ENCODE measurements at places on chromosomes 16 and 17. TPM values are rescaled to one million over a fixed set of nuclear protein-coding genes. Genes with fewer than 3 reads are reported as not detected.

DNA sequence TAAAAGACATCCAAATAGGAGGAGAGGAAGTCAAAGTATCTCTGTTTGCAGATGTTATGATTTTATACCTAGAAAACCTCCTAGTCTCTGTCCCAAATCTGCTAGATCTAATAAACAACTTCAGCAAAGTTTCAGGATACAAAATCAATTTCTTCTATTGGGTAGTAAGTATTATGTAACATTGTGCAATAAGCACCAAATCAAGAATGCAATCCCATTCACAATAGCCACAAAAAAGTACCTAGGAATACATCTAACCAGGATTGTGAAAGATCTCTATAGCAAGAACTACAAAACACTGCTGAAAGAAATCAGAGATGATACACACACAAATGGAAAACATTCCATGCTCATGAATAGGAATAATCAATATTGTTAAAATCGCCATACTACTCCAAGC lies 13.0 kb downstream of the NLRP1 start:
- H3K4me3 ChIP-seq, result no peak overlapping the region
- no peaks in the 10 kb centered on the region for H3K4me1 ChIP-seq
- no peaks in the 10 kb centered on the region for H3K27me3 ChIP-seq
- no peak overlapping the region for H3K27ac ChIP-seq
- H3K36me3 ChIP-seq, result peaks cover 14% of the 10 kb centered on the region

- no peaks in the 10 kb centered on the region for H3K36me3 ChIP-seq
- H3K27me3 ChIP-seq, result no peaks in the 10 kb centered on the region
- H3K4me1 ChIP-seq, result no peaks in the 10 kb centered on the region
- H3K4me3 ChIP-seq, result no peak overlapping the region
- no peak for DNase-seq
- H3K27ac ChIP-seq, result no peak overlapping the region
These were observed 42.3 kb upstream of the NKD1 start for GRCh38 chr16:50505714-50506542.

DNA sequence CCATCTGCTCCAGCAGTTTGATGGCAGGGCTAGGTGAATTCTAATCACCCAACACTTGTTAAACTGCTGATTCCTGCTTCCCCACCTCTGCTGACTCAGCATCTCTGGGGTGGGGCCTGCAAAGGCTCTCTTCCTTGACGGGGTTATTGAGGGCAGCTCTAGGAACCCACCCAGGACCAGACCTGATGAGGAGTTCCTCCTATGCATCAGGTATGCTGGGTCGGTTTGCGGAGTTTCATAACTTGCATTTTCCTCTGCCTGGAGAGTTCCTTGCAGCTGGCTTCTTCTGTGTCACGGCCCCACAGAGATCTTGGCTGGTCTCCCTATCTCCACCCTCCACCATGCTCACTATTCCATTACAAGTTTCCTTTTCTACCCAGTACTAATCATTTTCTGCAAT lies 93.4 kb upstream of the CCL2 start:
- no peak overlapping the region for H3K4me3 ChIP-seq
- peaks cover 4% of the 10 kb centered on the region for H3K27me3 ChIP-seq
- H3K4me1 ChIP-seq, result no peaks in the 10 kb centered on the region
- no peak overlapping the region for H3K27ac ChIP-seq

GRCh38 chr17:78706271-78706915 lies 75.7 kb downstream of the CYTH1 start:
- no peak overlapping the region for H3K4me3 ChIP-seq
- H3K27me3 ChIP-seq, result no peaks in the 10 kb centered on the region
- peaks cover 65% of the 10 kb centered on the region for H3K36me3 ChIP-seq

DNA sequence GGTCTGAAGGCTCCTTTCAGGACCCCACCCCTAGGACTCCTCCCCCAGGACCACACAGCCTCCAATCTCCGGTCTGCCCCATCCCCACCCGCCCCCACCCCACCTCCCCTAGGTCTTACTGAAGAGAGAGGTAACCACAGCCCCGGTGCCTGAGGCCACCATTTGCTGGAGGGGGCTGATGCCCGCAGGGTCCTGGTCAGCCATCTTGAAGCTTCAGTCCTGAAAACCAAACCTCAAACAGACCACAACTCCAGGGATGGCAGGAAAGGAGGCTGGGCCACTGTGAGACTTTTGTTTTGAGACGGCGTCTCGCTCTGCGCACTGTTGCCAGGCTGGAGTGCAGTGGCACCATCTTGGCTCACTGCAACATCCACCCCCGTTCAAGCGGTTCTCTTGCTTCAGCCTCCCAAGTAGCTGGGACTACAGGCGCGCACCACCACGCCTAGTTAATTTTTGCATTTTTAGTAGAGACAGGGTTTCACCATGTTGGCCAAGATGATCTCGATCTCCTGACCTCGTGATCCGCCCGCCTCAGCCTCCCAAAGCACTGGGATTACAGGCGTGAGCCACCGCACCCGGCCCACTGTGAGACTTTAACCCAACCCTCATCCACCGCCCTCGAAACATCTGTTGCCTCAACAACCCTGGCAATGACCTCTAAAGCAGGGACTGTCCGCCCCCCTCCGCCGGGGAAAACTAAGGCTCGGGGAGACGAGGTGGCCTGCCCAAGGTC lies 1.1 kb downstream of the SLC25A39 start:
- DNase-seq, result no peak
- H3K36me3 ChIP-seq, result peaks cover 26% of the 10 kb centered on the region
- H3K4me3 ChIP-seq, result peak overlapping the region; percentile 91
- no peak overlapping the region for H3K27ac ChIP-seq
- H3K27me3 ChIP-seq, result no peaks in the 10 kb centered on the region

DNA sequence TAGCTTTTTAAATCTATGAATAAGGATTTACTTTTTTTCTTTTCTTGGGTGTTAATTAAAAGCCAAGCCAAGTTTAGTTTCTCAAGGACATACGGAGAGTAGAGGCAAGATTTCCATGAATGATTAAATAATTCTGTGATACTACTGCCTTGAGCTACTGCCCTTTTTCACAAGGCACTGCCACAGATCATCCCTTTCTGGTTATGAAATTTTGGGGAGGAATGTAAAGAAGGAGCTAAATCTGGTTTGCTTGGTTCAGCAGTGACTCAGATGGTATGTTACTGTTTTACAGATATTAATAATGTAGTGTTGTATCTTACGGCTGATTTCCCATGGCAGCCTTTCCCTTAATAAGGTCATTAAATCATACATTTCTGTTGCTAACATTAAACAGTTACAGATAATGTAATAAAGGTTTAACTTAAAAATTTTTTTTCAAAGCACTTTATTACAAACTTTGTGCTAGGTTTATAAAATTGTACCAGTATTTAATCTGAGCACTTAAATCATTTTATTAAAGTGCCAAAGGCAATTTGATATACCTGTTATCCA lies 2.6 kb downstream of the WSB1 start:
- peak overlapping the region; percentile 72 for H3K4me3 ChIP-seq
- H3K4me1 ChIP-seq, result peaks cover 33% of the 10 kb centered on the region
- peak overlapping the region; percentile 19 for H3K27ac ChIP-seq
- H3K27me3 ChIP-seq, result no peaks in the 10 kb centered on the region
- peaks cover 4% of the 10 kb centered on the region for H3K36me3 ChIP-seq

GRCh38 chr17:33504571-33504970 lies 211.5 kb upstream of the ASIC2 start:
- DNase-seq, result no peak
- no peaks in the 10 kb centered on the region for H3K4me1 ChIP-seq
- no peaks in the 10 kb centered on the region for H3K36me3 ChIP-seq
- no peak overlapping the region for H3K27ac ChIP-seq

GRCh38 chr16:57689762-57690558 lies 4.6 kb upstream of the DRC7 start:
- peak; percentile 79 for DNase-seq
- H3K27me3 ChIP-seq, result no peaks in the 10 kb centered on the region
- H3K4me3 ChIP-seq, result no peak overlapping the region
- no peaks in the 10 kb centered on the region for H3K36me3 ChIP-seq
- peaks cover 34% of the 10 kb centered on the region for H3K4me1 ChIP-seq

Gene SDR42E1
- total RNA-seq, result 3.6 TPM

Gene MLKL
- total RNA-seq, result 52.1 TPM

Gene IGFALS
- 0.47 TPM for total RNA-seq

Gene ABCA10
- total RNA-seq, result 2.3 TPM

Gene TRIM25
- 74.5 TPM for total RNA-seq

Gene AOC2
- 3.5 TPM for total RNA-seq
